ENCODE measurements at places on chromosomes 6 and 20.
A peak's percentile ranks its signal among the peaks of the same experiment; 100 is the strongest.

GRCh38 chr6:75800708-75801505, 51.9 kb downstream of the MYO6 start:
- no peak for DNase-seq

DNA sequence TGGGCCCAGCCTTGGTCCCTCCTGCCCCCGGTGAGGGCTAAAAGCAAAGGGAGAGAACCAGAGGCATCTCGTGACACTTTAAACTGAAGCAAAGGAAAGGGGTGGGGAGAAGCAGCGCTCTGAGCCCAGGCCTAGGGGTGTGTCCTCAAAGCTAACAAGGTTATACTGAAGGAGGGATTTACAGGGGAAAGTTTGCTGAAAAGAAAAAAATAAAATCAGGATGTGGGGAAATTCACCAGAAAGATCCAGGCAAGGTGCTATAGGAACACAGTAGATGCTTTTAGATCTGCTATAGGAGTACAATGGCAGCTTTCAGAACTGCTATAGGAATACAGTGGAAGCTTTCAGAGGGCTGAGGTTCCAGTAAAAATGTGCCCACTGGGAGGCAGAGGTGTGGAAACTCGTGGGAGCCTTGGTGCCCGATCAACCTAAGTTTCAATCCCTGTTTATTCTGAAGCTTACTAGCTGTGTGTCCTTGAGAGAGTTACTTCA, at the start of gene COL9A1:
Gene COL9A1, minus strand, starts transcription at position 51 of the 492 bp plus-strand sequence. CDS start 160 bp downstream, outside the sequence.
- DNase-seq = no peak

- DNase-seq = no peak
Observed at GRCh38 chr20:45341579-45341938, 6.7 kb downstream of the SDC4 start.

DNA sequence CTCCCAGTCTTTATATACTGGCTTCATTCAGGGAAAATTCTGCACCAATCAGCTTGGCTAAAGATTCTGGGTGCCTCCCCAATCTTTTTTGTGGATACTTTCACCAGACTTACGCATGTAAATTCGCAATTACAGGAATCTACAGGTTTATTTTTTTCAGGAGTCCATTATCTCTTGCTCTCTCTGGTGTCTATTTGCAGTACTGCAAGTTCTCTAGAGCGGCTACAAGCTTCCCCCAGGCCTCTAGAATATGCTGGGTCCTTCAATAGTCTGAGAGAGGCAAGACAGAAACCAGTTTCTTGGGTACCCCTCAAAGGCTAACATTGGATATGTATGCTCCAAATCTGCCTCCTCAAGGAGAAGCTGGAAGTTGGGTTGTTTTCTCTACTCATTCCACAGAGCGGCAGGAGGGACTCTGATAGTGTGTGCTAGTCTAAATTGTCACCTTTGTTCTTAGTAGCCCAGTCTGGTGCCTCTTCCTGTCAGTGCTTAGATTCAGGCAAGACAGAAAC, 58.5 kb downstream of the SUN5 start:
- no peak for DNase-seq

DNA sequence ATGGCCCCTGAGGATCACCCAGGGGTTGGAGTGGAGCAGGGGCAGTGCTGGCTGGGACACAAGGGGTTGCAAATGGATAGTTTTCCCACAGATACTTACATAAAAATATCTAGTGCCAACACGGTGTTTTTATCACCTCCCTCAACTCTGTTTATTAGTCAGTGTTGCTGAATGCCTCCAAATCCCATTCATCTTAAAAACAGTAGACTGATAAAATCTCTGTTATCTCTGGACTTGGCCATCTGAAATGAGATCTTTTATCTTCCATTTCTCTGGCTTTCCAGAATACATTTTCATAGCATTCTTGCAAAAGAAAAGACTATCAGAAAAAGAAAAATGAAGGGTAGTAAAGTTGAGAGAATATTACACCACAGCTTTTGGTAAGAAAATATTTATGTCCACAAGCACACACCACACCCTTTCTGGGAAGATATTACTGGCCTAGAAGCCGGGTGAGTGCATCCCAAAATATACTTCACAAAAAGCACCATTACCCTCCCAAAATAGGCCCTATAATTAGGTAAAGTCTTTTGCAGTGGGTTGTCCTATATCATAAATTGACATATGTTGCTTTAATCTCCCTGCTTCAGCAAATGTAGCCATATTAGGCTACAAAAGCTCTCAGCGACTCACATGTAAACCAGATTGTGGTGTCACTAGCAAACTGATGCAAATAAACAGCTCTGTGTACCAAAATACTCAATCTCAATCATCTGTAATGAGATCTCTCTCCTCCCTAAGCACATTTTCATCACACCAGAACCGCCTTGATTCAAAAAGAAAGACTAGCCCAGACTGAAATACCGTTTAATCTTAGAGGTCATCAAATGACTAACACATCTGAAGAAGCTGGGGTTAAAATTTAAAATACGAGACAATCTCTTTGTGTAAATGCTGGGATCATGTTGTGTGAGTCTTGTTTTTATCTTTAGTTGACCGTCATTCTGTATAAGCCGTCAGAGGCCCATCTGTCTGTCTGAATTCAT, 96.7 kb downstream of the FYN start:
- no peak for DNase-seq

DNA sequence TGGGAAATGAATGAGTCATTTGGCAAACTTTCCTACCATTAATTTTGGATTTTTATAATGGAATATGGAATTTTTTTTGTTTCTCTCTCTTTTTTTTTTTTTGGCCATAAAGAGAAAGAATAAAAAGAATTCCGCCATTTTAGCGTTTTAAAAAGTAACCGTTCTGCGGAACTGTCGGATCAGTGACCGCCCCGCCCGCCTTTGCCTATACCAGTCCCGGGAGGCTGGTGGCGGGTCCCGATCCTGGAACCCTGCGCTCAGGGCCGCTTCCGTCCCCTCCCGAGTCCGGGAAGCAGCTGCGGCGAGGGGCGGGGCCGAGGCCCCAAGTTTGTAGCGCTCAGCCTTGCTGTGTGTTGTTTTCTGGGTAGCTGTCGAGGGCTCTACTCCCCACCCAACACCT, 609 bp downstream of the L3MBTL1 start:
- no peak for DNase-seq

- DNase-seq = no peak
Observed at GRCh38 chr6:31129130-31129529, 8.9 kb upstream of the CDSN start.

DNA sequence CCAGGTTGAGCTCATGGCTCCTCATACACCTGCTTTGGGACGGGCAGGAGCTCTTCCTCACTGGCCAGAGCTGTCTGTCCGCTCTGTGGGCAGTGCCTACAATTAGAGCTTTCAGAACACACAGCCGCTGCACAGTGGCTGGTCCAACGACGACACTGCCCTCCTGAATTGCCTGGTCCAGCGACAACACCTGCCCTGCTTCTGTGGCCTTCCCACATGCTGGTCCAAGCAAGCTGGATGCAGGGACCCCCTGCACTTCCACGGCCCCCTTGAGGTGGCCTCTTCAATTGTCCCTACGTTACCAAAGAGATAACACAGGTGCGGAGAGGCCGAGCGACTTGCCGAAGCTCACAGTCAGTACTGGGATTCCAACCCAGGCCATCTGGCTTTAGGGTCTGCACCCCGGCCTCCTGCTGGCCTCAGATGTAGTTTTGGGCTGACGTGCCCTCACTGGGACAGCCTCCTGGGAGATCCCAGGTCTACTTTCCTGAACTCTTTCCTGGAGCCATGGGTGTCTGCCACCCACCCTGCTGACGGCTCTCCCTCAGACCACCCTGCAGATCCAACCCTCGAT, 1.4 kb upstream of the CHRNA4 start:
- DNase-seq = no peak

GRCh38 chr6:1580109-1580508, 29.6 kb upstream of the FOXC1 start:
- no peak for DNase-seq

GRCh38 chr6:49556429-49556837, 6.0 kb downstream of the C6orf141 start:
- DNase-seq = no peak

DNA sequence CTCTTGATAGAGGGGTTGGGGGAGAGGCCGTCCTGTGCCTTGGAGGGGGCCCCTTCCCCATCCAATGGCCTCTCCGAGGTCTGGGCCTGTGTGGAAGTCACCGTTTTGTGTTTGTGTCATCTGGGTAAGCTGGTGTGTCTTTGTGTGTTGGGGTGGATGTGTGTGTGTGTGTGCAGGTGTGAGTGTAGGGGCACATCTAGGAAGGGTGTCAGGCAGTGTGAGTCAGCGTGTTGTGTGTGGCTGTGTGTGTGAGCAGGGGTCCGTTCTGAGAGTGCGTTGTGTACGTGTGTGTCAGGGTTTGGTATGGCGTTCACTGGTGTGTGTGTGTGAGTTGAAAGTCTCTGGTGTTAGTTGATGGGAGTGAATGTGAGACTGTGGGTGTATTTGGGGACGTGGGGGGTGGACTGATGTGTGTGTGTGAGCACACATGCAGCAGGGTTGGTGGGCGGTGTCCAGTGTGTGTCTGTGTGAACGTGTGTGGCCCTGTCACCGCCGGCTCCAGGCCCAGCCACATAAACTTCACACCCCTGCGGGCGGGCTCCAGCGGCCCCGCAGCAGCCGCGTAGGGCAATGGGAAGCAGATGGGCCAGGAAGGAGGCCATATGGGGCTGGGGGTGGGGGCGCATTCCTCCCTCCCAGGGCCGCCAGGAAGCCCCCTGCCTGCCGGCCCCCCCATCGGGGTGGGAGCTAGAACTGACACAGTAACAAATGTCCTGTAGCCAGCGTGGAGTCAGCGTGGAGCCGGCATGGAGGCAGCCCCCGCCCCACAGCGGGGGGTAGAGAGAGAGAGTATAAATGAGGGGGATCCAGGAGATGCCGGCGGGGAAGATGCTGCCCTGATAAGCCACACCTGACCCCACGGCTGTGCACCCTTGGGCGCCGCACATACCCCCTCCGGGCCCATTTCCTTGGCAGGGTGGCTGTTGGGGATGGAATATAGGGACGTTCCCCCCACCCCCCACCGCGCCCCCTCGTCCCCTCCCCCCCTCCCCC, 32.1 kb downstream of the SNAI1 start:
- no peak for DNase-seq

DNA sequence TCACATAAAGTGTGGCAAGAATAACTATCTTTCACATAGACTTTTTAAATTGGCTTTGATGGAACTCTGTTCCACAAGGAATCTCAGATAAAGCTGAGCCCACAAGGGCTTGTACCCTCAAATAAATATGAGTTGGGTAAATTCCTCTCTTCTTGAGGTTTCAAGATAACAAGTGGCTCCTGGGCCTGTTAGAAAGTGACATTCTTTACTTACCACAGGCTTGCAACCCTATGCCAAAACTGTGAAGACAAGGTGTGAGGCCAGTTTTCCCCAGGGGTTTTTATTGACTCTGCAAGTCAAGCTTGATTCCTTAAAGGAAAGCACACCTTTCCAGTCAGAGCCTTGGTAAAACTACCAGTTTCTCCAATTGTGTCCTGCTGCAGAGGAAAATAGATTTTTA, 664.8 kb upstream of the GJE1 start:
- no peak for DNase-seq

DNA sequence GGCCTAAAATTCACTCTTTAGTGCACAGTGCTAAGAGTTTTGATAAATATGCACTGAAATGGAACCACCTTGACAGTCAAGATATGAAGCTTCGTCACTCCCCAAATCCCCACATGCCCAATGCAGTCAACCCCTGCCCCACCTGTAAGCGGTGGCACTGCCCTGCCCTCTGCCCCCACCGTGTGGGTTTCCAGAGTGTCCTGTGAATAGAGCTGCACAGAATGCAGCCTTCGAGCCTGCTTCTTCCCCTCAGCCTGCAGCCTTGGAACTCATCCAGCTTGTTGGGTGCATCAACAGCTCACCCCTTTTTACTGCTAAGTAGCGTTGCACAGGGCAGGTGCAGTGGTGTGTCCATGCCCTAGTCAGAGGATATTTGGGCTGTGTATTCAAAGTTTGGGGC, 216.3 kb downstream of the SYNDIG1 start:
- no peak for DNase-seq

- no peak for DNase-seq
Observed at GRCh38 chr20:7240490-7240889, 473.0 kb downstream of the BMP2 start.

- no peak for DNase-seq
Observed at GRCh38 chr6:162151021-162151665, 576.4 kb downstream of the PRKN start.

GRCh38 chr6:46333481-46333880, 157.8 kb downstream of the RCAN2 start:
- DNase-seq = no peak

DNA sequence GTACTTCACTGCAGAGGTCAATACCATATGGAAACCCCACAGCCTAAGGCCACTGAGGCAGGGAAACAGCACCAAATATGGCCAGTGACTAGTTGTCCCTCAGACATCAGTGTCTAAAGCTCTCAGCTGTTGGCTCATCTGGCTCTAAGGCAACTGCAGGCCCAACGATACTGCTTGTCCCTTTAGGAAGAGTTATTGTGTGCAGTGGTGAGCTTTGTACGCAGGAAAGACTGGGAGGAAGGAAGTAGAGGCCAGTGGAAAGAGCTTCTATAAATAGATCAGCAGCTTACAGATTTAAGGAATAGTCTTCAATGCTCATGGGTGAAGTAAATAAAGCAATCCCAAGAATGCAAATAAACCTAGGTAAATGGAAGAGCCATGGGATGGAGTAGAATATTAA, 29.3 kb downstream of the DNAAF9 start:
- no peak for DNase-seq

GRCh38 chr6:137272403-137272802, 53.2 kb upstream of the IFNGR1 start:
- no peak for DNase-seq

GRCh38 chr6:28729501-28730402, 194.0 kb downstream of the TRIM27 start:
- no peak for DNase-seq

GRCh38 chr6:47187893-47188587, 121.7 kb downstream of the TNFRSF21 start:
- no peak for DNase-seq

GRCh38 chr6:21181866-21182265, 411.7 kb upstream of the SOX4 start:
- DNase-seq = no peak

DNA sequence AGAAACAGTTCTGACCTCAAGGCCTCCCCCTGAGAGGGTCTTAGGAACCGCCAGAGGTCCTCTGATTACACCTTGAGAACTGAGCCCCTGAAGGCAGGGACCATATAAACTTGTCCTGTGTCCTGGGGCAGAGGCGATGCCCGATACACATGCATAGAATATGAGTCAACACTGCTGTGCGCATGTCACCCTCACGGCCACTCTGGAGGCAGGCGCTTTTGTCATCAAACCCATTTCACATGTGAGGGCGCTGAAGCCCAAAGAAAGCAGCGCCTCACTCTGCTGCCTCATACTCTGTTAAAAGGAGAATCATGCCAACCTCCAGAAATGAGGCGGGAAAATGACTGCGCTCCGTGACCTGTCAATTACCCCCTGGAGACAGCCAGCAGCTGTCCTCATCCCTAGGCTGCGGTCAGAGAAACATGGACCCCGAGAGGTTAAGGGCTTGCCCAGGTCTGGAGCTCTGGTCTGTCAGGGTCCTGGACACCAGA, 158.3 kb downstream of the GRM4 start:
- peak; percentile 59 for DNase-seq

Measured in coronary artery (tissue), 2 donors.